Urinary bladder (tissue), 4 donors: ENCODE measurements at places on chromosomes 1 and 21. TPM values are rescaled to one million over a fixed set of nuclear protein-coding genes. Genes with fewer than 3 reads are reported as not detected.

The EEIG2 gene
- total RNA-seq: 82.1 TPM

The IFI6 gene
- total RNA-seq: 40.2 TPM

The CD1D gene
- 1.6 TPM for total RNA-seq

The NBPF15 gene
- 47.6 TPM for total RNA-seq

The GAS5 gene
- total RNA-seq: 317 TPM

The FHAD1 gene
- 2.0 TPM for total RNA-seq

The RER1 gene
- 48.1 TPM for total RNA-seq

The PGLYRP4 gene
- total RNA-seq: not detected

The ARHGAP30 gene
- 2.9 TPM for total RNA-seq

The OR2T2 gene
- not detected for total RNA-seq

The TRNP1 gene
- 7.1 TPM for total RNA-seq

The HES3 gene
- total RNA-seq: not detected

The NID1 gene
- 158 TPM for total RNA-seq

The MIXL1 gene
- not detected for total RNA-seq

The S100B gene
- 31.9 TPM for total RNA-seq

The ADGRB2 gene
- total RNA-seq: 13.4 TPM

The LDLRAP1 gene
- 10.6 TPM for total RNA-seq

The OR2M3 gene
- total RNA-seq: not detected

The LCE6A gene
- not detected for total RNA-seq

The ACOT7 gene
- 6.9 TPM for total RNA-seq

The PDC gene
- total RNA-seq: not detected

The AADACL3 gene
- not detected for total RNA-seq

The INTS11 gene
- 45.9 TPM for total RNA-seq

The CAPZB gene
- 77.1 TPM for total RNA-seq

The LCE4A gene
- not detected for total RNA-seq

The OR2L5 gene
- total RNA-seq: not detected

The IRF6 gene
- total RNA-seq: 25.0 TPM

The PDZK1IP1 gene
- not detected for total RNA-seq

The MATN1 gene
- 0.85 TPM for total RNA-seq

The C1orf50 gene
- 5.1 TPM for total RNA-seq

The ASCL5 gene
- total RNA-seq: not detected

The WDR4 gene
- 5.3 TPM for total RNA-seq

The FCAMR gene
- total RNA-seq: not detected

The TMEM200B gene
- 20.4 TPM for total RNA-seq

The EBNA1BP2 gene
- 30.3 TPM for total RNA-seq

The KRTAP20-2 gene
- total RNA-seq: not detected

The LRRC8B gene
- total RNA-seq: 7.0 TPM

The SLC39A1 gene
- 42.6 TPM for total RNA-seq

The ESPN gene
- 0.58 TPM for total RNA-seq

The RPS6KC1 gene
- 72.4 TPM for total RNA-seq

The ICOSLG gene
- total RNA-seq: 2.7 TPM

The PTPN14 gene
- 39.2 TPM for total RNA-seq

The AKR1A1 gene
- 76.1 TPM for total RNA-seq

The ADGRL2 gene
- total RNA-seq: 185 TPM

The KRTAP19-1 gene
- not detected for total RNA-seq

The HSD3B2 gene
- not detected for total RNA-seq
